ENCODE measurements at places on chromosomes 6 and 20.

- DNase-seq = no peak
Measured at GRCh38 chr6:149080511-149080910, 237.0 kb upstream of the TAB2 start.

- no peak for DNase-seq
Measured at GRCh38 chr6:103908898-103909297, 950.8 kb downstream of the HACE1 start.

DNA sequence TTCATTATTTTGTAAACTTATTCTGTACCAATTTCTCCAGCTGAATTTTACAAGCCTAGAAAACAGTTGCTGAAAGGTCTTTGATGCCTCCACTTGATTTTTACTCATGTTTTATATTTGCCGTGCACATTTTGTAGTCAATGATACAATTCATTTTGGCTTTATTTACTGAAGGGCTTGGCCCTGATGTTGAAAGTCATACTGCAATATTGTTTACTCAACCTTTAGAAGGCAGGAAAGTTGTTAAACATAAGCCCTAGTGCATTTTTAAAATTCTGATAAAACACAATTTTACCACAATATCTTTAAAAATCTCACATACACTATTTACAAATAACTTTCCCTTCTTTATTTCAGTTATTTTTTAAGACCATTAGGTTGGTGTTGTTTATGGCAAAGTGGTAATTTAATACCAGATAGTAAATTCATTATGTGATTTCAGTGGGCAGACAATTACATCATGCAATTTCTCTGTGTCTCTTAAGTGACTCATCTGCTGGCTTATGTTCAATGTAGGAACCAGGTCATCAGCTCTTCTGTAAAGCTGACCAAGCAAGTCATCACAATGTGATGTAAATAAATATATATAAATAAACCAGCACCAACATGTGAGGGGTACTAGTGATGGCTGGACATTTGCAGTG, 121.1 kb upstream of the SLC35B3 start:
- no peak for DNase-seq

DNA sequence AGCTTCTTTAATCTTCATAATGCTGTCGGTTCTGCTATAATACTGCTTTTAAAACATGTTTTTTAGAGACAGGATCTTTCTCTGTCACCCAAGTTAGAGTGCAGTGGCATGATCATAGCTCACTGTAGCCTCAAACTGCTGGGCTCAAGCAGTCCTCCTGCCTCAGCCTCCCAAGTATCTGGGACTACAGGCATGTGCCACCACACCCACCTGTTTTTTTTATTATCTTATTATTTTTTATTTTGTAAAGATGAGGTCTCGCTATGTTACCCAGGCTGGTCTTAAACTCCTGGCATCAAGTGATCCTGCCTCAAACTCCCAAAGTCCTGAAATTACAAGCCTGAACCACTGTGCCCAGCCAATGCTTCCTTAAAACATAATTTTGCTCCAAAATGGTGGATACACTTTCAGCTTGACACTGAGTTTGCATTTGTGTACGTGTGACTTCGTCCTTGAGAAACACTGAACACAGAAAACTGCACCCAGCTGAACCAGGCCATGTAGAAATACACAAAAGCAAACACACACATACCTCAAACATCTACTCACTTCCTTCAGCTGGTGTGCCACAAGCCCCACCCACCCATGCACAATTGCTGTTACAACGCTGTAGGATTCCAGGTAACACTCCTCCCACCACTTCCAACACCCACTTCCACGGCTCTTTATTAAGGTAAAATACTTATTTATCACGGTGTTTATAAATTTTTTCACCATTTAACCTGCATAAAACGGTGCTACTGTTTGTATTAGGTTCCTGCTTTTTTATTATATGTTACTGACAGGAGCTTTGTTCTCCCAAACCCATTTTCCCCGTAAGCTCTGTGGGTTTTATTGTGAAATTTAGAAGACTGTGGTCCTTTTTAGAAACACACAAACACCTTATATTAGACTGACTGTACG, 109.1 kb downstream of the TSHZ2 start:
- DNase-seq = no peak

GRCh38 chr20:31484001-31484400, 8.9 kb downstream of the REM1 start:
- no peak for DNase-seq

DNA sequence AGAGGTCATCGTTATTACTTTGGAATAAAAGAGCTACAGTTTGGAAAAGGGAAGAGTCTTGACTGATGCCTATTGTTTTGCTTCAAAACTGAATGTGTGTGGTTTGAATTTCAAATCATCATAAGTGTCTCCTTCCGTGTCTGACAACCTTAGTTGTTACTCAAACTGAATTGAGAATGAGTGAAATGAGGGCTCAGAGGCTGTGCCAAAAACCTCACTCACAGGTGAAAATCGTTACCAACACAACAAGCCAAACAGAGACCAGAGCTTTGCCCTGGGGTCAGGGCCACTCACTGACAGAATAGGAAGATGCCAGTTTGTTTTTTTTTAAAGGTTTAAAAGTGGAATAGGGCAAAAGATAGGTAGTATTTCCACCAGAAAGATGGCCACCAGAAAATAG, 15.2 kb upstream of the SIRT5 start:
- no peak for DNase-seq

DNA sequence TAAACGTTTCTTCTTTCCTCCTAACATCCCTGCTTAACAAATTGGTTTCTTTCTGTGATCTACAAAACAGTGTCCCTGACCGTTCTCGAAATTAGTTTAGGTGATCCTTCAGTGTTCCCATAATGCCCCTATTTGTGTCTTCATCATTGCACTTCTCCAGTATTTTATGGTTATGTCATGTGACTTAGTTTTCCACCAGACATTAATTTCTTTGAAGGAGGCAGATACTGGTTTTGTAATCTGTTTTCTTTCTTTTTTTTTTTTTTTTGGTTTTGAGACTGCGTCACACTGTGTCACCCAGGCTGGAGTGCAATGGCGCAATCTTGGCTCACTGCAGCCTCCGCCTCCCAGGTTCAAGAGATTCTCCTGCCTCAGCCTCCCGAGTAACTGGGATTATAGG, 49.2 kb downstream of the FAM217A start:
- DNase-seq = no peak

- no peak for DNase-seq
Measured at GRCh38 chr6:114785235-114786127, 442.7 kb upstream of the HS3ST5 start.

GRCh38 chr6:167678102-167679101, 148.3 kb upstream of the AFDN start:
- no peak for DNase-seq

DNA sequence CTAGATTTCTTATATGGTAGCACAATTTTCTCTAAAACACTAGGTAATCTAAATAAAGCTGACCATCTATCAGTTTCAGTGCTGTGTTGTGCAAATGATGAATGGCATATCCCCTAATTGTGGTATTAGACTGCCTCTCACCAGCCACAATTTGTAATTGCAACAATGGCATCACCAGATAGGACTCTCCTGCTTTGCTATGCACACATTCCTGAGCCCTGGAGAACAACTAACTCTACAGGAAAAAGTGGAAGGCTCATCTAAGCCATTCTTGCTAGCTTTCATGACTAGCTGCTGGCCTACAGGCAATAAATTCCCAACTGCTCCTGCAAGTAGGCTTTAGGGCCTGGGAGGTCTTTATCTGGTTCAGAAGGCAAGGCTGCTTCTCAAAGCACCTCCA, 974.1 kb downstream of the EYS start:
- DNase-seq = no peak

DNA sequence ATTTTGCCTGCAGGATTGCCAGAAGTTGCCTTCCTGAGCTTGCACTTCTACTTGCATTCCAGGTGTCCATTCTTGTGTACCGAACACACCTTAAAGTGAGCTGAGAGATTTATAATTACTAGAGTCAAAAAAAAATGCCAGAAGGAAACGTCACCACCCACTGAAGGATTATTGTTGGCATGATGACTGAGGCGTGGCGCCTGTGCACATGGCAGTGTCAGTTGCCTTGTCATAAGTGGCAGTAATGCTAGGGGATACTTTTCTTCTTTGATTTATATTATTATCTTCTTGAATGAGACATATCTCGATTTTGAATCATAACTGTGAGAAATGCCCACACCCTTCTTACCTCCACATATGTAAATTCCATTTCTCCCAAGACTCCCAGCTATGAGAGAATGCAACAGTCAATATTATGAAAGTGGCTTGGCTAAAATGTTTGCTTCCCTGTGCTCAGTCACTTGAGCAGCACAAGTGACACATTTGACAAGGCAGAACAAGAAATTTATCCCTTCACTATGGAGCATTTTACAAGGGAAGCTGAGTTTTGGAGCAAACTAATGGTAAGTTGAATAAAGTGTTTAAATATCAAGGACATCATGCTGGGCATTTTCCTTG, 149.5 kb upstream of the SASH1 start:
- DNase-seq = no peak

- DNase-seq = no peak
Measured at GRCh38 chr6:93896081-93896480, 476.7 kb upstream of the EPHA7 start.

DNA sequence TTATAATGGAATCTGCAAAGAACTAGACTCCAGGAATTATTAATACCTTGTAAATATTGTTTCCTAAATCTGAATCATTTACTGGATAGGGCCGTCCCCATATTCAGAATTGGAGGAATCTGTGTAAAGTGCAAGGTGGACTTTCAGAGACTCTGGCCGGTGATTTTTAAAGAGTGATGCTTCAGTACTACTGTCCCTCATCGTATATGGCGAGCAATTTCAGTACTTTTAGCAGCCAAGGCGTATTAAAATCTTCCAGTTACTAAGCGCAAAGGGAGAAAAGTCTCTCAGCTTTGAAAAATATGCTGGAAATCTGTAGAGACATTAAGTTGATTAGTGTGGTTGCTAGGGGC, 483 bp downstream of the SMIM26 start:
- DNase-seq = no peak

GRCh38 chr6:154370545-154370944, 13.9 kb upstream of the IPCEF1 start:
- DNase-seq = no peak

DNA sequence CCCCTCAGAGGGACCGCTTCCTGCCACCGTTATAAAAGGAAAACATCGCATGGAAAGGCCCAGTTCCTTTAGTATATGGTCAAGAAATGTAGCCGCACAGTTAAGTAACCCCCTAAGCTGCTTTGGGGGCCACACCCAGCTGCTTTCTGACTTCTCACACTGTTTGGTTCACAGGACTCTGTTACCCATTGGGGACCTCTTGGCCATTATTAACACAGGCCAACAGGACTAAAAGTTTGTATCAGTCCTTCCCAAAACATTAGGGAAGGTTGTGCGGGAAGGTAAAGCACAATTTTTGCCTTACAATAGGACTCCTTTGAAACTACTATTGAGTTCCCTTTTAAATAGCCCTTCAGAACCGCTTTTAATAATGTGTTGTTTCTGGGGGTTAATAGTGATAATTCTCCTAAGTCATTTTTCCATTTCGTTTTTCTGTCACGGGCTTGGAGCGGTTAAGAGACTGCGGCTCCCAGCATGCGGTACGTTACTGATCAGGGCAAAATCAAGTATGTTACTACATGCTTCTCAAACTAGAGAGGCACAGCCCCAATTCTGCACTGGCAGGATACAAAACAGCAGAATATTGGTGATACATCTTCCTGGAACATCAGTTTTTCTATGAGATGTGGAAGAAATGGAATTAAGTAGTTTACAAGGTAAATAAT, 668 bp upstream of the RPP40 start:
- DNase-seq = no peak

DNA sequence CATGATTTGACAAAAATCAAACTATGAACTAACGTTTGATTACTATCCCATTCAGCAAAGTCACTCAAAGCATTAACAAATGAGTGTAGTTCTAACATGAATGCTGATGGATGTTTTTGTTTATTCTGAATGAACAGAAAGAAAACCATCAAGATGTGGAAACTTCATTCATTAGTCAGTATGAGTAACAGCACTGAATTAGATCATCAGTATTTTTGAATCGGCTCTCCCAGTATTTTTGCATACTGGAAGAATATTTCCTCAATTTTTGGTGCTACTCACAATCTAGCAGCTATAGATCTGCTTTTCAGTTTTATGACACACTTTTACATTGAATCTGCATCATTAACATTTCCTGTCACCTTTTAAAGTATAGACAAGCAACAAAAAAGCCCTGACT, 63.8 kb upstream of the CD83 start:
- DNase-seq = no peak

DNA sequence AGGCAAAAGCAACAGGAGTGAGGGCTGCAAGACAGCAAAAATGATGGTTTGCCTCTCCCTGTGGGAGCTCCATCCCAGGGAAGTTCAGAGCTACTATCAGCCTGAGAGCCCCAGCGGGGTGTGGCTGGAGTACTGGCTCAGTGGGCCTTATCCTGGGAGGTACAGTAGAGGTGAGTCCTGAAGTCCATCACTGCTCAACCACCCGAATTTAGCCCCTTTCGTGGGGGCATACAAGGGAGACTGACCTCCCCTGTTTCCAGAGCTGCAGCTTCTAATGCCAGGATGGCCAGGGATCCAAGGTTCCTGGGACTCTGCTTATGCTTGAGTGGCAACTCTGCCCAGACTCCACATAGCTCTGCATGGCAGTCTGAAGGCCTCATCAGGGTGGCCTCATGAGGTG, 617.8 kb downstream of the MMUT start:
- no peak for DNase-seq

- DNase-seq = no peak
Measured at GRCh38 chr6:21588481-21589351, 4.8 kb upstream of the SOX4 start.

DNA sequence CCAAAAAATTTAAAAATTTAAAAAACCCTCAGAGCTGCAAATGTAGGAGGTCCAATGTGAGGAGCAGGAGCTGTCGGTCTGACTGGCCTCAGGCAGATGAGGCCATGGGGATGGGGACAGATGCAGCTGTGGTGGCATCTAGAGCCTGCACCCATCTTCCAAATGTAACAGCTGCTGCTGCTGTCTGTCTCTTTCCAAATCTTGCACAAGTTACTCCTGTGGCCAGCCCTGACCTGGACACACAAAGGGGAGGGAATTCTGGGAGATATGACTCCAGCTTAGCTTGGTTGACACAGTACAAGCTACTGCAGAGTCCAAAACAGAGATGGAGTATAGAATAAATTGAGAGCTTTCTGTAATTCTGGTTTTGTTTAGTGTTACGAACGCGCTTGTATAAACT, 115.2 kb downstream of the PRND start:
- DNase-seq = no peak

- DNase-seq = no peak
Measured at GRCh38 chr20:24079661-24080412, 91.3 kb upstream of the GGTLC1 start.

- no peak for DNase-seq
Measured at GRCh38 chr6:146968041-146968760, 236.0 kb upstream of the STXBP5 start.

- no peak for DNase-seq
Measured at GRCh38 chr6:24145690-24146131, 19.7 kb downstream of the NRSN1 start.
